ENCODE measurements at places on chromosomes 3 and 15.

DNA sequence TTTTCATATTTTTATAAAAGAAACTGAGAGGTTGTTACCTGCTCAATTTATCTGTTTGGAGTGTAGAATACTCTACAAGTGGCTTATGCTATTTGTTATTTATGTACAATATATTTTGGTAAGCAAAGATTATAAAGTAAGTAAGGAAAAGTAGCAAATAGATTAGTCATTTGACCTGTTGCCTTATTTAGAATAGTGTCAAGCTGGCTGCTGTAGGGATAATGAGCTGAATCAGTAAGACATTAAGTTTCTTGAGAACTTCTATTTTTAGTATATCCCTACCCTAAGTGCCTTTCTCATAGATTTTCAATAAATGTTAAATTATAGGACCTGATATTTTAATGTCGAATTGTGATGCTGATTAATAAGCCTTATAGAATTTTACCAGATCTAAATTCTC is 37.2 kb downstream of the ECT2 start:
- peak; percentile 55 for DNase-seq

DNA sequence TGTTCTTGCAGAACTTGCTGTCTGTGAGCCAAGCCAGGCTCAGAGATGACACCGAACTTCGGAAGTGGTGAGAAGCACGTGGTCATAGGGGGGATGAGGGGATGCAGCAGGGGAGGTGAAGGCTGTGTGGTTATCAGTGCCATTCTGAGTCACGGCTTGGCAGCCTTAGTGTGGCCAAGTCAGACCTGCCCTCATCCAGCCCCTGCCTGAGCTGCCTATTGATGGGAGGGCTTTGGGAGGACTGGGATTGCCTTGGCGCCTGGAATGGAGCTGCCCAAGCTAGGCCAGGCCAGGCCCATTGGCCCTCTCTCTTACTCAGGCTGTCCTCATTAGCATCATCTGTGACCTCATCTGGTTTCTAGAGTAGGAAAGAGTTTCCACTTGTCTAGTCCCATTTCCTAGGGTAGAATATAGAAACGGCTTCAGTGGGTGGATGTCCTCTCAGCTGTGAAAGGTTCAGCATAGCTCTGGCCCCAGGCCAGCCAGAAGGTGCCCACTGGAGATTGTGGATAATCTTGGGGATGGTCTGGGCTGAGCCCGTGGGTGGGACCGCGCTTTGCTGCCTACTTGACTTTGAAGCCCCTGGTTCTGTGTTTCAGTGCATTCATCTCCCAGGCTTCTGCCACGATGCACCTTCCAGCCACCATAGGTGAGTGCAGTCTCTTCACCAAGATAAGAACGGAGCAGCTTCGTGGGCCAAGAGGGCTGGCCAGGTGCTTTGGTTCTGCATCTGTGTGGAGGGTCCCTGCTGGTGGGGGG is 7.2 kb downstream of the FAH start:
- DNase-seq = peak; percentile 89

DNA sequence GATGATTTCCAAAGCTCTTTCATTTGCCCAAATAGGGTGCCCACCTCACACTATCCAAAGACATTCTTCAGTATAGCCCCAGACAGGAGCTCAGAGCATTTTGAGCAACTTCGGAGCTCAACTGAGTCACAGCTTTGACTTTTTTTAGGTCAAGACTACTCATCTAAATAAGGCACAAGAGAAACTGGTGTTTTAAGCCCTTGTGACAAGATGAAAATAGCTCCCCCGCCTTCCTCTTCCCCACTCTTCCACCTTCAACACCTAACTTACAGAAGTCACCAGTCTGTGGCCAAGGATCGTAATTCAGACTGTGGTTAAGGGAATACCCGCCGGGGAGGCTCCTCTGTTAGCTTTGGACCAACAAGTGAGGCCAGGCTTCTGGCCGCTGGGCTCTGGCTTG is 60.4 kb upstream of the CA12 start:
- DNase-seq = no peak

DNA sequence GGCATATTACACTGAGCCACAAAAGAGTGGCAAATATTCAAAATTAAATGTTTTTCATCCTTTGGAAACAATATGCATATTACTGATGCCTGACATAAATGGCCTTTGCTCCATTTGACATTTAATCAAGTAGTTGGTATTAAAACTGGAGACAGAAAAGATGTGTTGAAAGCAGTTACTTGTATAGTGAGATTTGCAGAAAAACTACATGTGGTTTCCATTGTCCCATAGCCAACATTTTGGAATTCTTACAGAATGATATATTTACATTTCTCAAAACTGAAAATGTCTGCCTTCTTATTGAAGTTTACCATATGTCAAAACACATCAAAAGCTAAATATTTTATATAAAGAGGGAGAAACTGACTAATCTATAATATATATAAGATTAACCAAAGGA is 21.6 kb downstream of the SHOX2 start:
- no peak for DNase-seq

DNA sequence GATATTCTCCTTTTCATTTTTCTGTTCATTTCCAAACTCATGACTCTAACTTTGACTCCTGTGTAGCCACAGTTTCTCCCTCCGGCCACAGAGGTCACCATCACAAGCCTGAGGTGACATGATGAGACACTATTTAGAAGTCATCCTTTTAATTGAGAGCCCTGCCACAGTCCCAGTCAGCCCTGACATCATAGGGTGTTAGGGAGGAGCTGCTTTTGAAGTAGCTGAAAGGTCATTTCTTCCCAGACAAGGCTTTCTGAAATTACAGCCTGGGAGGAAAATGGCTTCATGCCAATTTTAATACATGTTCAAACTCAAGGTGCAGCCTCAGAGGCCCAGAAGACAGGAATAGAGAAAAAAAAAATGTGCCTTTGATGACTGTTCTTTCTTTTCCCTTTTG is 532.8 kb upstream of the TGFBR2 start:
- peak; percentile 32 for DNase-seq

DNA sequence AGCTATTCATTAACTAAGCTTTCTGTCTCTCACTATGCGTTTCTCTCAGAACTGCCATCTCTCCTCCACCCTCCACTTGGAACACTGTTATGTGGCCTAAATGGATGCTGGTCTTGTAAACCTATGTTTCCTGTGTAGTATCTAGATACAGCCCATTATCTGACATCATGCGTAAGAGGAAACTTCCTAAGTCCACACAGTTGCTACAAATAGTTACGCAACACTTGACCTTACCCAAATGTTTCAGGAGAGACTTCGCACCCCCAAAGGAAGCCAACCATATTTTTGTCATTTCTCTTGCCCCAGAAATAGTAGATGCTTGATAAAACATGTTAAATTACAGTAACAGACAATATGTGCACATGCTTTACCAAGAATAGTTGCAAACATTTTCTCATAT is 87.2 kb upstream of the TPRG1 start:
- DNase-seq = peak; percentile 8

- DNase-seq = no peak
Measured at GRCh38 chr3:153640689-153641665, 479.0 kb downstream of the RAP2B start.

DNA sequence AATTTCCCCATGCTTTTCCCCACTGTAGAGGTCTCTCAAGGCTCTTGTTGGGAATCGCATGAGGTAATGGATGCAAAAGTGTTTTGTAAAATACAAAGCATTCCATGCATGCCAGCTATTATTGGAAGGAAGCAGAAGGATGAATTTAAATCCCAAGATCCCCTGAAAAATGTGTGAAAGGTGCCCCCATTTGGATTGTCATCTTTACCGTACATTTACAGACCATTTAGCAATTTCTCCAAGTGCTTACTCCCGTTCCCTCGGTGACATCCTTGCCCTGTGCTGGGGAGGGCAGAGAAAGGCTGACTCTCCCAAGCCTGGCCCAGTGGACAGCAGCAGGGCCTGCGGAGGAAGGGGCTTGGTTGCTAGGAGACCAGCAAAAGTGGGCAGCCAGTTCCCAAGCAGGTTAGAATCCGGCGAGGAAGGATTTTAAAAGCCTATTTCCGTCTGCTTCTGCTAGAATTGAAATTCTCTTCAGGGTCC is 31.1 kb upstream of the NEO1 start:
- DNase-seq = no peak

GRCh38 chr3:64651741-64652241 is 36.0 kb downstream of the ADAMTS9 start:
- no peak for DNase-seq

DNA sequence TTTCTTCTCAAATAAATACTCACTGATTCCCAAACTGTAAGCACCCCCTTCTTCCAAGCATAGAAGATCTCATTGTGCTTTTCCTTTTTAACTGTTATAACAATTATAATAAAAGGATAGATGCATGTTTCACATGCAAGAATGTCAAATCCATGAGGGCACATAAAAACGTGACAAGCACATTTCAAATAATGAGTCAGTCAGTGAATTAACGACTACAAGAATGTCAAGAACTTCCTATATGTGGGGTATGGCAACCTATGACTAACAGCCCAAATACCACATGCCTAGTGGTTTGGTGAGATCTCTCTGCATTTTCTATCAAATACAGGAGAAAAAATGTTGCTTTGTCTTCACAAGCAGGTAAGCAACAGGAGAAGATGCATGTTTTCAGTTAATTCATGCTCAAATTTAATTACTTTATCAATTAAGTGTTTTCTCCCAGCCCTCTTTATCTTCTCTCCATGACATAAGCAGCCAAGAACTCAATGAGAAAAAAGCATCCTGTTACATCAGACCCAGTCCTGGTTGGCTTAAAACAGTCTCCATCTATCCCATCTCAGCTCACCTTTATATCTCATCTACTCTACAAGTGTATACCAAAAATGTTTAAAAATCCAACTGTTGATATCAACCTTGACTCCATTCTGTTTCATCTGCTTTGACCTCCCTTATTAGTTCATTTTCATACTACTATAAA is 181.5 kb upstream of the LMCD1 start:
- DNase-seq = peak; percentile 63

GRCh38 chr15:31387479-31388118 is 61.0 kb downstream of the KLF13 start:
- DNase-seq = peak; percentile 35

All from fibroblast of mammary gland (primary cell).